Activated CD8-positive, alpha-beta T cell treated with anti-CD3 and anti-CD28 coated beads, Interleukin-2, amount 10 ng/mL, durations not matched to agents 7 days and 5 days (primary cell): ENCODE measurements at places on chromosomes 7 and 10. TPM values are rescaled to one million over a fixed set of nuclear protein-coding genes. Genes with fewer than 3 reads are reported as not detected.
A peak's percentile ranks its signal among the peaks of the same experiment; 100 is the strongest.

GRCh38 chr7:116150588-116150987 is 59.8 kb upstream of the TES start:
- peaks cover 35% of the 10 kb centered on the region for H3K36me3 ChIP-seq
- no peak overlapping the region for H3K27ac ChIP-seq
- H3K4me3 ChIP-seq = no peak overlapping the region
- peaks cover 46% of the 10 kb centered on the region for H3K4me1 ChIP-seq
- peaks cover 14% of the 10 kb centered on the region for H3K27me3 ChIP-seq
- no peak for DNase-seq

DNA sequence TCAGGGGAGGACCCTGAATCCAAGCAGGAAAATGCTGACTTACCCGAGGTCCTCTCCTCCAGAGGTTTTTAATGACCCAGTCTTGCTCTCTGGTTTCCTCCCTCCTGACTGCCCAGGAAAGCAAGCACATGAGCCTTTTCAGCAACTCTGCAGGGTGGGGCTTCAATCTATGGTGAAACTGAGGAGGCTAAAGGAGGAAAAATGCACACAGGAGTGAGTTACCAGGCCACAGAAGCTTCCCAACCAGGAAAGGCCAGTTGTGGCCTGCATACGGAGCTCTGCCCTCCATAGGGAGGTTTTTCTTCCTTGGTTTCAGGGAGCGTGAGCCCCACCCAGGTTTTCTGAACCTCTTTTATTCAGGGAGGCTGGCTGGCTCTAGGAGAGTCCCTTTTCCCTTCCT is 14.1 kb upstream of the DLG5 start:
- no peak overlapping the region for H3K27ac ChIP-seq
- peaks cover 3% of the 10 kb centered on the region for H3K27me3 ChIP-seq
- H3K4me3 ChIP-seq = no peak overlapping the region
- no peaks in the 10 kb centered on the region for H3K36me3 ChIP-seq

- no peaks in the 10 kb centered on the region for H3K36me3 ChIP-seq
- H3K4me3 ChIP-seq = no peak overlapping the region
- peaks cover 8% of the 10 kb centered on the region for H3K4me1 ChIP-seq
- DNase-seq = peak; percentile 30
These were observed 9.8 kb upstream of the CDHR1 start for GRCh38 chr10:84184517-84184916.

DNA sequence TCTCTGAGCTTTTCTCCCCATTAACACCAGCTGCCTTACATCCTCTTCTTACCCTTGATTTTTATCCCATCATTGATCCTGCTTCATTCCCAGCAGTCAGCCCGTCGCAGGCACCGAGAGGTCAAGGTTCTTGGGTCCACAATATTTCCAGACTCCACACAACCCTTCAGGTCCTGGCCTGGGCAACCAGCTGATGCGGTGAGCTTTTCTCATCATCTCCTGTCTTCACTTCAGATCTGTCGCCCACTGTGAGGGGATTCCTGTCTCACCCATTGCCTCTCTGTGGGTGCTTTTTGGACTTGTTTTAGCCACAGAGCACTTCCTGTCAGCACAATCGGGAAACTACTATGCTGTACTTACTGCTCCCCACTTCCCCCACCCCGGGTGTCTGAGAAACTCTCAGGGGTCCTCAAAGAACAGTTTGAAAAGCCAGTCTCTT is 8.4 kb upstream of the PVRIG start:
- no peaks in the 10 kb centered on the region for H3K27me3 ChIP-seq
- peak; percentile 70 for DNase-seq
- peak overlapping the region; percentile 71 for H3K4me3 ChIP-seq
- peak overlapping the region; percentile 91 for H3K27ac ChIP-seq
- peaks cover 72% of the 10 kb centered on the region for H3K4me1 ChIP-seq

GRCh38 chr7:91293840-91294239 is 29.6 kb downstream of the FZD1 start:
- H3K27me3 ChIP-seq = no peaks in the 10 kb centered on the region
- no peak overlapping the region for H3K27ac ChIP-seq
- no peak for DNase-seq
- H3K4me1 ChIP-seq = no peaks in the 10 kb centered on the region
- H3K4me3 ChIP-seq = no peak overlapping the region

DNA sequence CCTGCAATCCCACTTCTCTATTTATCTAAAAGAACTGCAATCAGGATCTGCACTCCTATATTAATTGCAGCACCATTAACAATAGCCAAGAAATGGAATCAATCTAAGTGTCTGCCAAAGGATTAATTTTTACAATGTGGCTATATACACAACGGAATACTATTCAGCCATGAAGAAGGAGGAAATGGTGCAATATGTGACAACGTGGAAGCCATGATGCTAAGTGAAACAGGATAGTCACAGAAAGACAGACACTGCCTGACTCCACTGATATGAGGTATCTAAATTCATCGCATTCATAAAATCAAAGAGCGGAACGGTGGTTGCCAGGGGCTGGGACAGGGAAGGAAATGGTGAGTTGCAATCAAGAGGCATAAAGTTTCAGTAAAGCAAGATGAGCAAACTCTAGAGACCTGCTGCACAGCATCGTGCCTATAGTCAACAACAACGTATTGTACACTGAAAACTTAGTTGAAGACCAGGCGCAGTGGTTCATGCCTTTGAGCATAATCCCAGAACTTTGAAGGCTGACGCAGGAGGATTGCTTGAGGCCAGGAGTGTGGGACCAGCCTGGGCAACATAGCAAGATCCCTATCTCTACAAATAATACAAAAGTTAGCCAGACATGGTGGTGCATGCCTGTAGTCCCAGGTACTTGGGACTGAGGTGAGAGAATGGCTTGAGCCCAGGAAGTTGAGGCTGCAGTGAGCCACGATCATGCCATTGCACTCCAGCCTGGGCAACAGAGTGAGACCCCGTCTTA is 76.3 kb downstream of the FGFR2 start:
- H3K4me1 ChIP-seq = no peaks in the 10 kb centered on the region
- DNase-seq = no peak
- no peak overlapping the region for H3K4me3 ChIP-seq
- H3K27me3 ChIP-seq = no peaks in the 10 kb centered on the region
- no peak overlapping the region for H3K27ac ChIP-seq

GRCh38 chr10:127899766-127900387 is 7.0 kb upstream of the PTPRE start:
- H3K27ac ChIP-seq = no peak overlapping the region
- H3K27me3 ChIP-seq = peaks cover 37% of the 10 kb centered on the region
- no peak overlapping the region for H3K4me3 ChIP-seq
- DNase-seq = no peak
- no peaks in the 10 kb centered on the region for H3K36me3 ChIP-seq

DNA sequence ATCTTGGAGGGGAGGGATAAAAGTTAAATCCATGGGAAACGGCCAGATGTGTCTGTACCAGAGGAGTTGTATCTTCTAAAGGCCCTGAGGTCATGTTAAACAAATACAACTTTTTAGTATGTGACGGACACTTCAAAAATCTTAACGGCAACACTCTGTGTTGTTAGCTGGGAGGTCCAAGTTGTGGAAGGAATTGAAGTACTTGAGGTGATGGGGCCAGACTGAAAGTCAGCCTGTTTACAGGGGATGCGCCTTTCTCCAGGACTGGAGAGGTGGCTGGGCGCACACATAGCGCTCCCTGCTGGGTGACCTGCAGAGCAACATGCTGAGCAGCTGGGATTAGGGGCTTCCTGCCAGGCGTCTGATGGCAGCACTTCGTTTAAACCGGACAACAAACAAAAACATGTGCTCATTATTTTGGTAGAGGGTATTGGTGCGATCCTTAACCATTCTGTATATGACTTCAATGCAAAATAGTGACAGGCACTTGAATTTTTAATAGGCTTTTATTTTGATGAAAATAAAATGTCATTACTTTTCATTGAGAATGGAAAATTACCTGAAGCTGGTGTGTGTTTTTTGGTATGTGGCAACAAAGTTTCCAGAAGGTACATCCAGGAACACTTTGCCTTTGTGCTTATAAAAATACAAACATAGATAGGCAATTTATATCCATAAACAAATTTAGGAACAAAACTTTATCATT is 198.2 kb downstream of the MLLT10 start:
- peak; percentile 60 for DNase-seq
- no peak overlapping the region for H3K27ac ChIP-seq
- H3K27me3 ChIP-seq = no peaks in the 10 kb centered on the region
- peaks cover 40% of the 10 kb centered on the region for H3K36me3 ChIP-seq
- no peak overlapping the region for H3K4me3 ChIP-seq

DNA sequence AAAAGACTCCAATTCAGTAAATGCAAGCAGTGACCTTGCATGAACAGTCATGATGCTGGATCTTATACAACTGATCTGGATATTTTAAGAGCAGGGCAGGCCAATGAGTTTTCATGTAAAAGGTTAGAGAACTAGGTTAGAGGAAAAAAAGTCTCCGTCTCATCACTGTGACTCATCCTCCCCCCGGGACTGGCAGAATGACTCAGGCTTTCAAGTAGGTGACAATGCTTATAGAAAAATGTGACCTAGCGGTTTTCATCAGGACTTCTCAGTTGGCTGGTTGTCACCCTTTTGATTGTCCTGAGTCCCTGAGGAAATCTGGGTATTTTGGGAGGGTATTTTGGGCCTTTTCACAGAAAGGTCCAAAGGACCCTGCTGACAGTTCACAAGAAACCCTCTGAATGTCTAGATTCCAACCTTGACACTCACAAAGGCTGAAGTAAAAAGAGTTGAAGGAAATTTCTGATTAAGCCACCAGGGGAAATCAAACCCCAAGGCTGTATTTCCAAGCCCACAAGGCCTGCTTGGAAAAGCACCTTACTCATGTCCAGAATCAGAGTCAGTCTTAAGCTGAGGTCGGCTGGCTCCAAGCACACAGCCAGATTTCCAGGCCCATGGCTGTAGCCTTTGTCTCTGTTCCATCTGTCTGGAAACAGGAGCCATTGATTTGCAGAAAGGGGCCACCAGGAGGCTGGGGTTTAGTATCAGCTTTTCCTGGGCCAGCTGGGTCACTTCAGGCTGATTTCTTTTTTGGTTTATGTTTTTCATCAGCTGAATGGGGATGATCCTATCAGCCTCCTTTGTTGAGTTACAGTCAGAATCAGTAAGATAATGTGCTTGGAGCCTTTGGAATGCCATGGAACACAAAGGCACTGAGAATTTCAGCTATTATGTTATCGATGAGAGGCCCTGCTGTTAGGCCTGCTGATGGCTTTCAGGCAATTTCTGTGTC is 226.4 kb upstream of the HABP2 start:
- no peak overlapping the region for H3K4me3 ChIP-seq
- H3K4me1 ChIP-seq = no peaks in the 10 kb centered on the region
- no peak for DNase-seq
- no peaks in the 10 kb centered on the region for H3K36me3 ChIP-seq
- no peak overlapping the region for H3K27ac ChIP-seq
- H3K27me3 ChIP-seq = no peaks in the 10 kb centered on the region

GRCh38 chr10:23253780-23254179 is 61.7 kb downstream of the PTF1A start:
- H3K27me3 ChIP-seq = no peaks in the 10 kb centered on the region
- no peaks in the 10 kb centered on the region for H3K36me3 ChIP-seq
- H3K4me3 ChIP-seq = no peak overlapping the region
- no peaks in the 10 kb centered on the region for H3K4me1 ChIP-seq
- no peak overlapping the region for H3K27ac ChIP-seq
- DNase-seq = no peak

DNA sequence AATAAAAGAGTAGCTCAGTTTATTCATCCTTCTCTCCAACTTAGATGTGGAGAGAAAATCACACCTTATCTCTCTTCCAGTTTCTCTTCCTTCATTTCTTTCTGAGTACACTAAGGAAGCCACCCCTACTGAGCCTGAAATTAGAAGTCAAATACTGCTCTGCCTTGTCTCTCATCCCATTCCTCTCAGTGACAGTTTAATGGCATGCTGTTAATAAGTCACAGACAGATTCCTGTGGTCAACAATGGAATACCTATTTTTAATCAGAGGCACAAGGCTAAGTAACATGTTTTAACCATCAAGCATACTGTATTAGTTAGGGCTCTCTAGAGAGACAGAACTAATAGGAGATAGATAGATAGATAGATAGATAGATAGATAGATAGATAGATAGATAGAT is 253.2 kb downstream of the HTR7 start:
- H3K4me3 ChIP-seq = no peak overlapping the region
- DNase-seq = no peak
- no peaks in the 10 kb centered on the region for H3K4me1 ChIP-seq
- H3K27ac ChIP-seq = no peak overlapping the region
- no peaks in the 10 kb centered on the region for H3K36me3 ChIP-seq

DNA sequence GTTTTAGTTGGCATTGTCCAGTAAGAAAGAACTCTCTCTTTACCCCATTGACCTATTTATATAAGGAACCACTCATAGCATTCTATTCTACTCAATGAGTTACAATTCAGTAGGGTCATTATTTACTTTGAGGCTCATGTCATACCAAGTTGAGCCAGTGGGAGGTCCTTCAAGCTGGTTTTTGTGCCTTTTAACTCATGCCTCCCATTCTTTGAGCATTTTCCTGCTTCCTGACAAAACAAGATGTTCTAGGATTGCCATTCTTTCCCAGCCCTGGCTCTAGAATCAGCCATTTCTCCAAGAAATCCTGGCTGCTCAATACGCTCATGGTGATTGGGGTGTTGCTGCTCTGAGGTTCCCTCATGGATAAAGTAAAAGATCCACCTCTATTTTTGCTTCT is 250.1 kb downstream of the ABCA13 start:
- H3K36me3 ChIP-seq = no peaks in the 10 kb centered on the region
- H3K4me3 ChIP-seq = no peak overlapping the region
- peaks cover 2% of the 10 kb centered on the region for H3K27me3 ChIP-seq
- no peak for DNase-seq

- H3K27ac ChIP-seq = peak overlapping the region; percentile 10
- H3K4me3 ChIP-seq = no peak overlapping the region
- H3K36me3 ChIP-seq = peaks cover 34% of the 10 kb centered on the region
- DNase-seq = no peak
- H3K27me3 ChIP-seq = no peaks in the 10 kb centered on the region
These were observed 1.4 kb downstream of the ATP5F1C start for GRCh38 chr10:7789390-7789789.

- no peak overlapping the region for H3K4me3 ChIP-seq
- no peak for DNase-seq
- no peak overlapping the region for H3K27ac ChIP-seq
- no peaks in the 10 kb centered on the region for H3K27me3 ChIP-seq
- no peaks in the 10 kb centered on the region for H3K36me3 ChIP-seq
These were observed 30.1 kb downstream of the LRRC17 start for GRCh38 chr7:102942868-102943267.

GRCh38 chr7:90648107-90648506 is 52.0 kb downstream of the CDK14 start:
- no peaks in the 10 kb centered on the region for H3K36me3 ChIP-seq
- no peaks in the 10 kb centered on the region for H3K27me3 ChIP-seq
- H3K4me3 ChIP-seq = no peak overlapping the region
- no peak overlapping the region for H3K27ac ChIP-seq
- no peak for DNase-seq

VWDE gene
- 3.2 TPM for total RNA-seq

LIPJ gene
- total RNA-seq = not detected

PTPN20 gene
- not detected for total RNA-seq

FAM25A gene
- not detected for total RNA-seq

ABCC2 gene
- 0.97 TPM for total RNA-seq

CACNA2D1 gene
- not detected for total RNA-seq

TUBAL3 gene
- total RNA-seq = not detected

NME8 gene
- total RNA-seq = not detected

AMPH gene
- total RNA-seq = not detected
